NCI-H345 (cell line): ENCODE measurements at places on chromosomes 11 and 22.

GRCh38 chr11:78304201-78304600 is 113.4 kb downstream of the GAB2 start:
- DNase-seq, result no peak

- no peak for DNase-seq
These were observed 21.6 kb upstream of the LMO1 start for GRCh38 chr11:8285228-8285627.

GRCh38 chr11:3091846-3092602 is 34.8 kb upstream of the CARS1 start:
- DNase-seq, result peak; percentile 69

DNA sequence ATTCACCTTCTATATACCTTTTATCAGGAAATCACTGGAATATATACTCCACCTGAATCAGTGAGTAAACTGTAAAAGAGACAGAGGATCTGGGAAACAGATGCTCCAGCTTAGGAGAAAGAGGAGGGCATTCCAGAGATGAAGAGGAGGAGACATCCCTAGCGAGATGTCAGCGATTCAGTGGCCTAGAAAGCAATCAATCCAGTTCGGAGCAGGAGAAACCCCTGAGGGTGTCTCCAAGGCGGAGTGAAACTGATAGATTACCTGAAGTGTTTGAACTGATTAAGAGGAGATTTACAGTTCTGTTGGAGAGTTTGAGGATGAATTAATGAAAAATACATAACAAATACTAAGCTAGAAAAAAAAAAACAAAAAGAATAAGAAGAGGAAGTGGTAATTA is 24.5 kb upstream of the TNRC6B start:
- DNase-seq, result no peak

DNA sequence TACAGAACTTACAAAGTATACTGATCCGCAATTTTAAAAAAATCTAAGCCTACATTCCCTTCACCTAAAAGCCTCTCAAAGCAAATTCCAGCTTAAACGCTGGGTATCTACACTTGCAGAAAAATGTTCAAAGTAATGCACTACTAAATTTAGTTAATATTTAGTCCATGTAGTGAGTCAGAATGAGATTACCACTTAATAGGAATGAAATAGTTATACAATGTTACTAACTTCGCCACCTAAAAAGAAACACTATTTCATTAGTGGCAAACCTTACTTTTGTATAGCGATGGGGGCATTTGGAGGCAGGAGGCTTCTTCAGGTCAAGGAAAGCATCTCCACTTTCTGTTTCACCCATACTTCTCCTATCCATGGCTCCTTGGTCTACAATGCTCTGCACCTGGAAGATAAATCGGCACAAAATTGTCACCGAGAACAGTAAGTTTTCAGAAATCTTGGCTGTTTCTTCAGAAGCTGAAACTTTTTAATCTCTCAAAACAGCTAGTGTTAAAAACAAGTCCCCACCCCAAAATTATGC is 1.2 kb downstream of the EIF4ENIF1 start:
- DNase-seq, result no peak

GRCh38 chr11:28964811-28965210 is 856.6 kb downstream of the METTL15 start:
- no peak for DNase-seq

DNA sequence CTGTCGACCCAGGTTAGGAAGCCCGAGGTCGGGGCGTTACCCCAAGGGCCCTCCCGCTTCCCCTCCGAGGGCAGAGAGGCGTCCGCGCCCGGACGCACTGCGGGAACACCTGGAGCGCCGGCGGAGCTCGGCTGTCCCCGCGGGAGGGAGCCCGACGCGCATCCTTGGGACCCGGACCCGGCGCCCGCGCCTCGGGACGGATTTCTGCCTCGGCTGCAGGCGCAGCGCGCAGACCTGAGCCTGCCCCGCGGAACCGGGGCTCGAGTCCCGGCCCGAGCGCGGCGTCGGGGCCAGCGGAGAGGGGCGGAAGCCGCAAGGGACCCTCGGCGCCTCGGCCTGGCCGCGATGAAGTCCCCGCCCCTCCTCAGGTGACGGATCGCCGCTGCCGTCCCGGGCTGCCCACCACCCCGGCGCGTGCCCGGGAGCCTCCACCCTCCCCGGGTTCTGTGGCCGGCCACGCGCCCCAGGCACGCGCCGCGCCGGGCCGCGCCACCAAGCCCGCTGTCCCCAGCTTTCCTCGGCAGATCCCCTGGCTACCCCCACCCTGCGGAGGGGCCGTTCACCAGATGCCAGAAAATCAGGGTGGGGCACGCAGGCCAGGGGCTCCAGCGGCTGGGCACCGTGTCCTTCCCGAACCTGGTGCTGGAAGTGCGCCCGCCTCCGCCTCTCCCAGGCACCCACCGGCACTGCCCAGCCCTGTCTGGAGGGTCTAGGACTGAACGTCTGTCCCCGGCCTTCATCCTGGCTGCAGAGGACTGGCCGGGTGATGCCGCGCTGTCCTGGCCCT is 410 bp downstream of the GLB1L3 start:
- no peak for DNase-seq

GRCh38 chr11:34850334-34850733 is 65.8 kb downstream of the APIP start:
- no peak for DNase-seq

DNA sequence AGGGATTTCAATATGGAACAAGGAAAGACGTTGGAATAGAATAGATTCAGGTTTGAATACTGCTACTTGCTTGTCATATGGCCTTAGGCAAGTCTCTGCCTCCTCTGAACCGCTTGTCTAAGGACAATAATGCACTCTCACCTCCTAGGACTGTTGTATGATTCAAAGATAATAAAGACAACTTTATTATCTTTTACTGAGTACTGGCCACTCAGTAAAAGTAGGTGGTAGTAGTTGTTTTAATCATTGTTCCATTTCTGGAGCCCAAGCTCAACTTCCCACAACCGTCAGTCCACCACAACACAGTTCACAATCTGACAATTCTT is 134.2 kb downstream of the ME3 start:
- no peak for DNase-seq

GRCh38 chr11:1763796-1764661 is at the start of gene CTSD:
Gene CTSD, minus strand, starts transcription at chr11:1763927. Its CDS starts 68 bp downstream, at chr11:1763859.
- peak; percentile 87 for DNase-seq

DNA sequence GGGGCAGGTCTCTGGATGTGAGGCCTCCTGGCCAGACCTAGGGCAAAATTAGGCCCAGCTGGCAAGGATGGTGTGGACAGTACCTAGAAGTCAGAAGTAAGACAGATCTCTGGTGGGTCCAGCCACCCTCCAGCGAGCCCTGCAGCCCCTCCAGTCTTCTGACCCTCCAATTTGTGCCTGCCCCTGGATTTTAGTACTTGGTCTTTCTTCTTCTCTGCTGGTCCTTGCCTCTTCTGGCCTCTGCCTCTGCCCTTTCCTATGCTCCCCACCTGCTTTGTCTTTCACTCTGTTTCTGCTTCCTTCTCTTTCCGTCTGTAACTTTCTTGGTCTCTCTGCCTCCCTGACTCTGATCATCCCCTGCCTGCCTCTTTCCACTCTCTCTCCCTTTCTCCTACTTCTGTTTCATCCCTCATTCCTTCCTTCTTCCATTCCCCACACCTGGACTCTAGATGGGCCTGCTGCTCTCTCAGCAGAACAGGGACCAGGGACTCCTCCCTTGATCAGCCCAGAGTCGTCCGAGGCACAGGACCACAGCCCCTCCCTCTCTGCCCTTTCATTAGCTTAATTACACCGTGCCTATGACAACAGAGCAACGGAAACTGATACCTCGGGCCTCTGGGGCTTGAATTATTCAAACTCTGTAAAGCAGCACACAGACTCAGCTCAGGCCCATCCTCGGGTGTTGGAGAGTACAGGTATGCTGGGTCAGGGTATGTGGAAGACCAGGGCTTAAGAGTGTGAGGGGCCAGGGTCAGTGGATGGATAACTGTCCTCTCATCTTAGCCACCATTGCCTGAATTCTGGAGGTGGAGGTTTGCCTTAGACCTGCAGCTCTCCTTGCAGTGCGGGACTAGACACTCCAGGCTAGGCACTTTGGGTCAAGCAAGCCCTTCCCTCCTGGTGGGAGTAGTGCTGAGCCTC is at the start of gene CHRNA10:
Gene CHRNA10, minus strand, starts transcription at position 51 of the 921 bp plus-strand sequence. CDS start 72 bp downstream, outside the sequence.
- no peak for DNase-seq
